ENCODE measurements at places on chromosomes 13 and 19. TPM values are rescaled to one million over a fixed set of nuclear protein-coding genes. Genes with fewer than 3 reads are reported as not detected.

- H3K27ac ChIP-seq: no peak overlapping the region
- H3K4me1 ChIP-seq: no peaks in the 10 kb centered on the region
- no peak overlapping the region for H3K4me3 ChIP-seq
Measured at GRCh38 chr19:28324275-28325060, 888.5 kb downstream of the UQCRFS1 start.

- DNase-seq: no peak
- no peaks in the 10 kb centered on the region for H3K36me3 ChIP-seq
- H3K4me3 ChIP-seq: no peak overlapping the region
- no peaks in the 10 kb centered on the region for H3K4me1 ChIP-seq
- no peak overlapping the region for H3K27ac ChIP-seq
- no peaks in the 10 kb centered on the region for H3K27me3 ChIP-seq
Measured at GRCh38 chr13:105936816-105937215, 598.6 kb downstream of the EFNB2 start.

GRCh38 chr13:53137779-53138178, 109.2 kb downstream of the OLFM4 start:
- H3K27ac ChIP-seq: no peak overlapping the region
- H3K27me3 ChIP-seq: no peaks in the 10 kb centered on the region
- H3K4me1 ChIP-seq: no peaks in the 10 kb centered on the region
- no peak overlapping the region for H3K4me3 ChIP-seq
- H3K36me3 ChIP-seq: no peaks in the 10 kb centered on the region

C1QTNF9B gene
- total RNA-seq: not detected

GJB6 gene
- total RNA-seq: 5.1 TPM

TIMM13 gene
- total RNA-seq: 46.5 TPM

OSCAR gene
- 1.5 TPM for total RNA-seq

ZNF793 gene
- total RNA-seq: 10.6 TPM
